Inflammatory macrophage (primary cell): ENCODE measurements at places on chromosomes 12 and 14.

DNA sequence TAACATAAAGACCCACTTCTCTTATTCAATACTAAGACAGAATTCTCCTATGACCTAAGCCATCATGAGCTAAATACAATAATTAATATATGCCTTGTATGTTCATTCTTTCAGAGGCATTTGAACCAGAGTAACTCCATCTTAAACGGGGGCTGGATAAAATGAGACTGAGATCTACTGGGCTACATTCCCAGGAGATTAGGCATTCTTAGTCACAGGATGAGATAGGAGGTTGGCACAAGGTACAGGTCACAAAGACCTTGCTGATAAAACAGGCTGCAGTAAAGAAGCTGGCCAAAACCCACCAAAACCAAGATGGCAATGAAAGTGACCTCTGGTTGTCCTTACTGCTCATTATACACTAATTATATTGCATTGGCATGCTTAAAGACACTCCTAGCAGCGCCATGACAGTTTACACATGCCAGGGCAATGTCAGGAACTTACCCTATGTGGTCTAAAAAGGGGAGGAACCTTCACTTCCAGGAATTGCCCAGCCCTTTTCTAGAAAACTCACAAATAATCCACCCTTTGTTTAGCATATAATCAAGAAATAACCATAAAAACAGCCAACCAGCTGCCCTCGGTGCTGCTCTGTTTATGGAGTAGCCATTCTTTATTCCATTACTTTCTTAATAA is 260.7 kb downstream of the SSPN start:
- no peak for DNase-seq

- no peak for DNase-seq
These were observed 170.9 kb downstream of the SLC6A15 start for GRCh38 chr12:84741692-84742091.

GRCh38 chr12:129827866-129828384 is 75.9 kb downstream of the TMEM132D start:
- no peak for DNase-seq

DNA sequence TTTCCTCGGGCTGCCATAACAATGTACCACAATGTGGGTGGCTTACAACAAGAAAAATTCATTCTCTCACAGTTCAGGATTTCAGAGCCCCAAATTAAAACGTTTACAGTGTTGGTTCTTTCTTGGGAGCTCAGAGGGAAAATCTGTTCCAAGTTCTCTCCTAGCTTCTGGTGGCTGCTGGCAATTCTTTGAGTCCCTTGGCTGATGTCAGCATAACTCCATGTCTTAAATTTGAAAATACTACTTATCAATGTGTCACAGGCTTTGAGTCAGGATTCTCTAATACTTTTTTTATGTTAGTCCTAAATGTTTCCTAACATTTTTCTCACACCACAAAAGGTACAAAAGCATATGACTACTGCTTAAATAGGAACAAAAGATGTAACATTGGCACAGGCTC is 198.4 kb upstream of the ATXN7L3B start:
- no peak for DNase-seq

DNA sequence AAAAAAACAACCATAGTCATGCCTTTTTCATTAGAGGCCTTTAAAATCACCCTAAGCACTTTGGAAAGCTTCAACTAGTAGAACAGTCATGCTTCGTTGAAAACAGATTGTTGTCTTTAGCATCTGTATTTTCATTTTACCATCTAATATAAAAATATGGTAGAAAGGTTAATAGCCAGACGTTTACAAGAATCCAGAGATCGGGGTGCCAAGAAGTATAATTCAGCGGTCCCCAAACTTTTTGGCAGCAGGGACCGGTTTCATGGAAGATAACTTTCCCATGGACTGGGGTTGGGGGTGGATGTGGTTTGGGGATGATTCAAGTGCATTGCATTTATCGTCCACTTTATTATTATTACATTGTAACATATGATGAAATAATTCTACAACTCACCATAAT is 138.4 kb downstream of the GLT1D1 start:
- DNase-seq, result no peak

- no peak for DNase-seq
These were observed 460.0 kb downstream of the KCNH5 start for GRCh38 chr14:62585247-62585646.

GRCh38 chr12:56521209-56521589 is 421 bp upstream of the RBMS2 start:
- peak; percentile 32 for DNase-seq

- DNase-seq, result no peak
These were observed 114.0 kb downstream of the PLEKHA5 start for GRCh38 chr12:19243551-19243950.

- DNase-seq, result no peak
These were observed 149.7 kb downstream of the NTF3 start for GRCh38 chr12:5581616-5582015.

DNA sequence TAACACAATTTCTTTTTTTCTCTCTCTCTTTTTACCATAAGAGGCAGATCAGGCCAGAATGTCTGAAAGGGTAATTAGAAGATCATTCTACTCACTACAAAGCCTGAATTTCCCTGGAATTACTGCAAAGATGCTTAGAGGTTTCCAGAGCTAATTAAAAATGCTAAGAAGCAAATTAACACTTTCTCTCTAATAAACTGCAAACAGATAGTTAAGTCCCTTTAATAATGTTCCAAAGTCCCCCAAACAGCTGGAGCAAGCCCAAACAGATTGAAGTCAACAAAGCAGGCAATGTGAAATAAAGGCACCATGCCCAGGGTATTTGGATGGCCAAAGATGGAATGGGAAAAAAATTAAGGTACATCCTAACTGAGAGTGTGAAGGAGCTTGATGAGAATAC is 208.8 kb upstream of the LRFN5 start:
- DNase-seq, result no peak

DNA sequence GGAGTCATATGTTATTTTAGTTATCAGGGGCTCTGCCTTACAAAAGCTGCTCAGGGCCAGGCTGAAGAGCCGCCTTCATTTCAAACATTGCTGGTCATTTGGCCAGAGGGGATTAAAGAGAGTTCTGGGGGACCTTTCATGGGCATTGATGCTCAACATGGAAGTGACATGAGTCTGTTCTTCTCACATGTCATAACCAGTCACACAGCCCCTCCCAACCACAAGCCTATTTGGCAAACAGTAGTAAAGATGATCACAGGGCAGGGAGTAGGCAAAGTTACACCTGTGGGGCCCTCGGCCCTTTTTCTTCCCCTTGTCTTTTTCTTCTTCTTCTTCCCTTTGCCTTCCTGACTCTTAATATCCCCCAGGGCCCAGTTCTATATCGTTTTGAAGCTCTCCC is 33.3 kb downstream of the CFAP54 start:
- no peak for DNase-seq

- no peak for DNase-seq
These were observed 135.2 kb upstream of the C14orf180 start for GRCh38 chr14:104444159-104445030.

DNA sequence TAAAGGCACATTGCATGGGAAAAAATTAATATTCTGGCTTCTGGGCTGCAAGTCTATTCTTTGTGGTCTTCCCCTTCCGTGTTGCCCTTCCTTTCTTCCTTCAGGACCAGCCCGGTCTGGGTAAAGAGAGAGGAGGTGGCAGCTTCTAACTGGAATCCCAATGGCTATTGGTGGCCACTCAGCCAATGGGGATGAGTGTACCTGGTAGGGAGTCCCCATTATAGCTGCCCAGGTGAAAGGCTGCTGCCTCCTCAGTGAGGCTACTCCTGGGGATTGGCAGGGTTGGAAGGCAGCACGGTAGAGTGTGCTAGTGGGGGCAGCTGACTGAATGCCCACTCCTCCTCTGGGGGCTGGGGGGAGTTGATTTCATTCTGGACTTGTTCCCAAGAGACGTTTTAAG is 112.6 kb downstream of the RBM19 start:
- no peak for DNase-seq

DNA sequence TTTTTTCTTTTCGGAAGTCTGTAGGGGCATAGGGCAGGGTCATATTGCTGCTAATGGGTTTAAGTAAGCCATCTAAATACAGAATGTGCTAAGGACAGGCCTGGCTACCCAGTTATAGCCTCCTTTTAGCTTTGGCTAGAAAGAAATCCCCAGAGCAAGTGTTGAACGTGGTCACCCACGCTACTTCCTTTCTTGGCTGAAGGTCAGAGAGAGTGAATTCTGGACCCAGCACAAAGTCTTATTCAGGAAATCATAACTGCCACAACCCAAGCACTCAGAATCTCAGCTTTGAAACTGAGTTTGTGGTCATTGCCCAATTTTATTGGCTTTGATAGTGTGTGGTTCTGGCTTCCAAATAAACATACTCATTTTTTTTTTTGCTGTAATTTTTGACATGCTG is 542.1 kb upstream of the ATP2B1 start:
- peak; percentile 24 for DNase-seq

DNA sequence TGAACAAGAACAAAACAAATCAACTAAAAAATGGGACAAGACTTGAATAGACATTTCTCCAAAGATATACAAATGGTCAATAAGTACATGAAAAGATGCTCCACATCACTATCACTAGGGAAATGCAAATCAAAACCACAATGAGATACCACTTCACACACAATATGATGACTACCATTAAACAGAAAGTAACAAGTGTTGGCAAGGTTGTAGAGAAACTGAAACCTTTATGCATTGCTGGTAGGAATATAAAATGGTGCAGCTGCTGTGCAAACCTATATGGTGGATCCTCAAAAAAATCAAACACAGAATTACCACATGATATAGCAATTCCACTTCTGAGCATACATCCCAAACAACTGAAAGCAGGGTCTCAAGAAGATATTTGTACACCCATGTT is 5.2 kb downstream of the SMAGP start:
- no peak for DNase-seq

- no peak for DNase-seq
These were observed 8.0 kb downstream of the PSMA6 start for GRCh38 chr14:35300228-35300627.

- peak; percentile 55 for DNase-seq
These were observed 10.8 kb upstream of the OR11G2 start for GRCh38 chr14:20179880-20180279.

DNA sequence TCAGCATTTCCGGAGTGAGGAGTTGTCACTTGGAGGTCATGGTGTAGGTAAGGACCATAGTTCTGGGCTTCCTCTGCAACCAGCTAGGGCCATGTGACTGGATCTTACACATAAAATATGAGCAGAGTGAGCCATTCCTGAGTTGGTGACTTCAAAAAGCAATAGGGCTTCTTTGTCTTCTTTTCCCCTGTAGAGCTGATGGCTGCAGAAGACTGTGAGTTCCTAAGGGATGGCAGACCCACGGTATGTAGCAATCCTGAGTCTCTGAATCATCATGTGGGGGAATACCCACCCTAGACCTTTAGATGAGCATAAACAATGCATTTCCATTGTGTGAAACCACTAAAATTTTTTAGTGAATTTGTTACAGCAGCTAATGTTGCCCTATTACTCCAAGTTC is 151.1 kb upstream of the TBX3 start:
- no peak for DNase-seq

DNA sequence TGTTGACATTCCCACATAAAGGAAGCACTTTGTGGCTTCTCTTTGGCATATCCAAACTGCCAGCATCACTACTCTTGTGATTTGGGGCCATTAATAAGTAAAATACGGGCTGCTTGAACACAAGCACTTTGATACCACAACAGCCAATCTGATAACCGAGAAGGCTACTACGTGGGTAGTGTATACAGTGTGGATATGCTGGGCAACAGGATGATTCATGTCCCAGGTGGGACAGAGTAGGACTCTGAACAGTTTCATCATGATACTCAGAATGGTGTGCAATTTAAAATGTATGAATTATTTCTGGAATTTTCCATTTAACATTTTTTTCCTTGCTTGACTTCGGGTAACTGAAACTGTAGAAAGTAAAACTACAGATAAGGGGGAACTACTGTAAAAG is 225.0 kb upstream of the DDHD1 start:
- no peak for DNase-seq

DNA sequence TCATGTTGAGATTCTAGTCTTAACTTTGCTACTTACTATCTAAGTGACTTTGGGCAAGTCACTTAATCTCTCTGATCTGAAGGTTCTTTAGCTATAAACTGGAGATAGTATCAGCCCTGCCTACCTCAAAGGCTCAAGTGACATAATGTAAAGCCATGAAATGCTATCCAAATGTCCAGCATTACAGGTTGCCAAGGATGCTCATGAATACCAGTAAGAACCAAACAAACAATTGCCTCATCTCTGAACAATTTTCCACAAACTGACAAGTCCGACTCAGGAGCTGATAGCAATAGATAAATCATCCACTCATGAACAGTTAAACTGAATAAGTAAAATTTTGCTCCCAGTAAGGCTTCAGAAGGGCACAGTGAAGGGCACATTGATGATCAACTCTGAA is 51.5 kb downstream of the LMNTD1 start:
- DNase-seq, result no peak
